ENCODE measurements at places on chromosomes 6 and 20.

- no peak for DNase-seq
These were observed 2.7 kb upstream of the TUBB2A start for GRCh38 chr6:3159805-3160781.

DNA sequence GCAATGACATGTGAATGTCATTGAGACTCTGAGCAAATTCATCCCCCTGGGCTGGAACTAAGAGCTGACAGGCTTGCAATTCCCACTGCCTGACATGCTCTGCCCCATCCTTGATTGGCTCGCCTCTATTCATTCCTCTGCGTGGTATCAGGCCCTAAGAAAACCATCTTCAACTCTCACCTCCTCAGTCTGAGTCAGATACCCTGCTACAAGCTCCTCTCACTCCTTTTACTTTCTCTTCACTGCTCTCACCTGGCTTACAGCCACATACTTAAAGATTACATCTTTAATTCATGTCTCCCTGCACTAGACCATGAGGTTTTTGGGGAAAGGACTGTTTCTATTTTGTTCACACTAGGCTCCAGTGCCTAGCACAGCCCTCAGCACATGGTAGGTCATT lies 131.6 kb downstream of the KIF6 start:
- no peak for DNase-seq

- DNase-seq, result peak; percentile 72
These were observed 9.9 kb downstream of the ATXN1 start for GRCh38 chr6:16751251-16751946.

DNA sequence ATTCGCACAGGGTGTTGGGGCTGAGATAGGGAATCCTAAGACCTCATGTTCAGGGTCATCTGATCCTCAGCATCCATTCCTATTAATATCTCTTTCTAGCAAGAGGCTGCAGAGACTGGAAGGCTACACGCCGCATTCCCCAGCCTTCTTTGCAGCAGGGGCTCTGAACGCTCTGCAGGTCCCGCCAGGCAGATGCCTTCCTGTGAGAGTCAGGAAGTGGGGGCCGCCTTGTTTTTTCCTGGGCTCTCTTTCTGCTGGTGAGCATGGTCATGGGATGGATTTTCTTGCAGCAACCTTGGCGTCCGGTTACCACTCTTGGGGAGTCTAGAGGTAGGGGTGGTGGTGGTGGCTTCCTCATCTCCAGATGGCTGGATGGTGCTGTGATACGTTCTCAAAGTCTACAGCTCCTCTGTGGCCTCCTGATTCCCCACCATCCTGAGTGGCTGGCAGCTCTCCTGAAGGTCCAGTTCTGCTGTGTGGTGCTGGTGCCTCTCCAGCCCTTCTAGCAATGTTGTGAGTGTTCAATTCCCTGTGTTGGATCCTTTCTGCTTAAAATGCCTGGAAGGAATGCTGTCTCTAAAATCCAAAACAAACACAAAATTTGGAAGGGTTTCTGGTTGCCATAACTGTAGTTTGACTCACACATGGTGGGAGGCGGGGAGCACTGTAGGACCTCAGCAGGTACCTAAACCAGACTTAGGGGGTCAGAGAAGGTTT lies 111.9 kb downstream of the CEBPB start:
- DNase-seq, result peak; percentile 67

GRCh38 chr6:31510007-31510406 lies 12.1 kb downstream of the MICB start:
- no peak for DNase-seq

- no peak for DNase-seq
These were observed 10.8 kb downstream of the MAVS start for GRCh38 chr20:3857405-3857804.

- no peak for DNase-seq
These were observed 1.2 kb upstream of the CST11 start for GRCh38 chr20:23453549-23454543.

- no peak for DNase-seq
These were observed 115.6 kb downstream of the ZDHHC14 start for GRCh38 chr6:157496534-157497095.

DNA sequence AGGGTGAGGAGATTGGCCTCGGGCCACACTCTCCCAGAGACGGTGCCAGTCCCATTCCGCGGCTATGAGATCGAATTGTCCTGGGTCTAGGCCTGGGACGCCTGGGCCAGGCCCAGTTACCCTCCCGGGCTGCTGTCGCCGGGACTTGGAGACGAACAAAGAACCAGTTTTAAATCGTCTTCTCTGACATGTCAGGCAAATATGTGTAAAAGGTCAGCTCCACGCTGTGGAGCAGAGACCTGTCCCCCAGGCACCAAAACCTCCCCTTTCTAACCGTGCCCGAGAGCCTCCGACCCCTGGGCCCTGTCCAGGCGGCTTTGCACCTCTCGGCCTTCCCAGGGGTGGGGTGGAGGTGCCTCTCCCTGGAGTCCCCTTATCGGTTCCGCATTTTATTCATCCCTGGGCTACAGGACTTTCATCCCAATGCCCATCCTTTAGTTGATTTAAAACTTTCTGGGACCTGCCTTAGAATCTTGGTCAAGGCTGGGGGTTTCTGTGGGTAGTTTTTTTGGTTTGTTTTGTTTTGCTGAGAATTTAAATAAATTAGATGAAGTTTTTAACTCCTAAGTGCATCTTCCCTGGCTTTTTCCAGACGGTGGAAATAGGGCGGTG lies 5.8 kb upstream of the TFAP2A start:
- DNase-seq, result no peak

GRCh38 chr20:2207770-2208097 lies 88.1 kb upstream of the TGM3 start:
- no peak for DNase-seq

- peak; percentile 86 for DNase-seq
These were observed 155.7 kb upstream of the PRSS16 start for GRCh38 chr6:27091661-27092315.

DNA sequence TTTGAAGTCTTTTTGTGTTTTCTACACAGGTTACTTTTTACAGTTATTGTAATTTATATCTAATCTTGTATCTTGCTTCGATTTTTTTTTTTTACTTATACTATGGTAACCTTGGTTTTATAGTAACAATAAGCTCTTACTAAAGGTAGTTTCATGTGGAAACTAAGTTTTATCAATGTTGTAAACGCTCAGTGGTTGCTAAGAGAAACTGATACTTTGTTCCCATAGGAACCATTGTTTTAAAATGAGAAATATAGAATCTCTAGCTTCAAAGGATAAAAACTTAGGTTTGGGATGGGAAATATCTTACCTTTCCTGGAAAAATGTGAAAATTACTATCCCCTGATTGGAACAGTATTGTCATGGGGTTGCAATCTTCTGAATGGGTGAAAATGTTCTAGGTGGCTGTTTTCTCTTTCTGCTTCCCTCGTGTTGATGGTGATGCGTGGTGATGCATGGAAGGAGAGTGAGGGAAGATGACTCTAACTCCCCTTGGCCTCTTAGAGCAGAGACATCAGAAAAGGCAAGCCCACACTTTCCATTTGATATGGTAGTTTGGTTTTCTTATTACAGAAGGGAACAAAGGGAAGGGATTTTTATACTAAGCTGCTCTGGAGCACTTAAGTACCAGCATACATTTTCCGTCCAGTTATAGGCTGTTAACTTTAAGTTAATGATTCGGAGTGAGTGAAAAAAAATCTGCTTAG lies 23.5 kb upstream of the BACH2 start:
- DNase-seq, result no peak

DNA sequence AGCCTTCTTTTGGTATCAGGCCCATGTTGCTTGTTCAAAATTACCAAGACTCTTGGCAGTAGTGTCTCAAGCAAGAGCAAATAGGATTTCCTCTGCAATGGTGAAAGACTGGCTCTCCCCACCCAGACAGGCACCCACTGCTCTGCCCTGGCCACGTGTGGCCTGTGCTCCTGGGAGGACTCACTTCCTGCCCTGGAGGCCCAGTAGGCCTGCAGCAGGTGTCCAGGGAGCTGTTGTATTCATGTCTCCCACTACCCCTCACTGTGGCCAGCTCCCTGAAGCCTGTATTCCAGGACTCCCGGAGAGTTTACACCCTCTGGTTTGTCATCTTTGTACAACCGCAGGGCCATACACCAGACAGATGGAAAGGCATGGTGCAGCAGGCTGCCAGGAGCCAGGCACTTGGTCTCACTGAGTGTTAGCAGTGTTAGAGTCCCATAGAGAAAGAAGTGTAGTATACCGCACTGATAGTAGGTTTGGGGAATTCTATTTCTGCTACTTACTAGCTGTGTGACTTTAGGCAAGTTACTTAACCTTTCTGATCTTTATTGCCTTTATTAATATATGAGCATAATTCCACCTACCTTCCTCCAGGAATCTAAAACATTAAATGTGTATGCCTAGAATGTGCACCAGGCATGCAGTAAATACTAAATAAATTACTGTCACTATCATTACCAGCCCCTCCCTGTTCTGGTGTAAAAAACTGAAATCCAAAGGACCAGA lies 159.7 kb downstream of the TMEM242 start:
- DNase-seq, result no peak

DNA sequence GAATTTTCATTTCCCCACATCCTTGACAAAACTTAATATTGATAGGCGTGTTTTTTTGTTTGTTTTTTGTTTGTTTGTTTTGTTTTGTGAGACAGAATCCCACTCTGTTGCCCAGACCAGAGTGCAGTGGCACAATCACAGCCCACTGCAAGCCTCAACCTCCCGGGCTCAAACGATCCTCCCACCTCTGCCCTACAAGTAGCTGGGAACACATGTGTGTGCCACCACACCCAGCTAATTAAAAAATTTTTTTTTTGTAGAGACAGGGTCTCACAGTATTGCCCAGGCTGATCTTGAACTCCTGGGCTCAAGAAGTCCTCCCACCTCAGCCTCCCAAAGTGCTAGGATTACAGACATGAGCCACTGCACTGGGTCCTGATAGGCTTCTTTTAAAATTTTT lies 9.2 kb downstream of the CEP57L1 start:
- no peak for DNase-seq

- no peak for DNase-seq
These were observed 4.8 kb downstream of the F13A1 start for GRCh38 chr6:6315660-6316059.

DNA sequence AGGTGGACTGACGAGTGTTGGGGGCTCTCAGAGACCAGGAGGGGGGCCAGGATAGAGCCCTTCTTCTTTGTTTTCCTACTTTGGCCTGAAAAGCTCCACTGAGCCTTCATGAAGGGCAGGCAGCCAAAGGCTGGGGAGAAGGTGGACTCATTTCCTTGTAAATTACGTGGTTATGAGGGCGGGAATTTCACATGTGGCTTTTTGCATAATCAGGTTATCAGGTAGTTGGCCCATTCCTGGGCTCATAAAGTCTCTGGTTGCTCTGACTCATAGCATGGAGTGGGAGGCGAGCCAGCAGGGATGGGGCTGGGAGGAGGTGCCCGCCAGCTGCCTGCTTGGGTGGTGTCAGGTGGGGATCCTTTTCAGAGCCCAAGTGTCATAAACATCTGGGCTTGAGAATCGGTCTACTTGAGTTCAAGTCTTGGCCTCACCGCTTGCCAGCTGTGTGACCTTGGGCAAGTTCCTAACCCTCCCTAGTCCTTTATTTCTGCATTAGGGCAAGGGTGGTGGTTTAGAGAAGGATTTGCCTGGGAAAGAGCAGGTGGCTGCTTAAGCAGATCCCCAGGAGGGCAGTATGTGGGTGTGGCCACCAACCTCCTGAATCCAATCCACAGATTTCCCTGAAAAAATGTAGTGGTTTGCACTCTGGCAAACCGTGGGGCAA lies 26.5 kb upstream of the RNF24 start:
- peak; percentile 16 for DNase-seq

GRCh38 chr6:132400883-132401617 lies at the start of gene MOXD1:
Gene MOXD1 (minus strand): TSS chr6:132401475. CDS start chr6:132401426, 49 bp downstream.
- peak; percentile 68 for DNase-seq

DNA sequence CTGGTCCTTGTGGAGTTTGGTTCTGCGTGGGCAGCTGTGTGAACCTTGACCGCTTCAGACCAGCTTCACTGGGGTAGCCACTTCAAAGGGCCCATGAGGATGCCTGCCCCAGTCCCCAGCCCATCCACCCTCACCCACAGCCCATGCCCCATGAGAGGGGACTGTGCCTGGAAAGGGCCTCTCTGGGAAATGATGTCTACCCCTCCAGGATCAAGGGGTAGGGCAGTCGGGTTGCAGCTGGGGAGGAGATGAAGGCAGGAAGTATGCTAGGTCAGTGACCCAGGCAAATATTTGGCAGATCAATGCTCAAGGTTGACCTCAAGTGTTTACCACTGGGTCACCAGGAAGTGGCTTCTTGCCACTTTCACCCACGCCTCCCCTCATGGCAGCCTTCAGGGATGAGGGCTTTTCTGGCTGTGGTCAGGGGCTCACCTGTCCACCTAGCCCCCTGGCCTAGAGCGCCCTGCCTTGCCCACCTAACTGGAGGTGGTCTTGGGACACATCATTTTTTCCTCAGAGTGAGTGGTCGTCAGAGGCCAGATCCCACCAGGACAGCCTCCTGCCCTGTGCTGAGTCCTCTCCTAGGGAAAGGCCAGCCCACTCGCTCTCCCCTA lies 109.5 kb downstream of the SNX5 start:
- DNase-seq, result no peak

GRCh38 chr6:106767271-106767670 lies 137.9 kb downstream of the QRSL1 start:
- no peak for DNase-seq

- no peak for DNase-seq
These were observed 36.1 kb downstream of the RFPL4B start for GRCh38 chr6:112383191-112383590.

DNA sequence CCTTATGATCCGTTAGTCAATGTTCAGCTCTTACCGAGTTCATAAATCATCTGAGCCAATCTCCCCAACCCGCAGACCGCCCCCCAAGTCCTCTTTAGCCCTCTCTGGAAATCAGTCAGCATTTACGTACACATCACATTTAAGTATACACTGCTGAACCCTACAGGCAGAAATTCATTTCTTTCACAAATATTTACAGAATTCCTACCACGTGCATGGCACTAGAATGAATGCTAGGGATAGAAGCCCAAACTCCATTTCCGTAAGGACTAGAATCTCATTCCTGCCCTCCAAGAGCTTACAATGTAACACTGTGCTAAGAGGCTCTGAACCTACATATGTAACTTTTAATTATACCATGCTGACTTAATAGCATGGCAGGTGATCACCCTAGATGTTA lies 1.8 kb downstream of the OSER1 start:
- DNase-seq, result peak; percentile 36

DNA sequence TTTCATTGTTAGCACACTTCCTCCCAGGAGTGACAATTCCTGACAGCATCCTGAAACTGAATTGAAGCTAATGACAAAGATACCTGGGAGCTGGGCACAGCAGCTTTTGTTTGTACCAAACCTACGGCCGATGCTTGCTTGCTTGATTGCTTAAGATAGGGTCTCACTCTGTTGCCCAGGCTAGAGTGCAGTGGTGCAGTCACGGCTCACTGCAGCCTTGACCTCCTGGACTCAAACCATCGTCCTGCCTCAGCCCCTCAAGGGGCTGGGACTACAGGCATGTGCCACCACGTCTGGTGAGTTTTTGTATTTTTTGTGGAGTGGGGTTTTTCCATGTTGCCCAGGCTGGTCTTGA lies 84.7 kb upstream of the SCP2D1 start:
- DNase-seq, result no peak

GRCh38 chr20:33280000-33280680 lies 2.9 kb upstream of the BPIFB1 start:
- DNase-seq, result no peak

- no peak for DNase-seq
These were observed 46.3 kb downstream of the HBS1L start for GRCh38 chr6:135008072-135008940.

GRCh38 chr6:138563650-138564049 lies 64.4 kb upstream of the NHSL1 start:
- DNase-seq, result no peak
